Stimulated activated CD4-positive, alpha-beta T cell treated with anti-CD3 and anti-CD28 coated beads, Interleukin-15, amount 100 ng/mL, for 1 hour (primary cell): ENCODE measurements at places on chromosomes 6 and 20.

DNA sequence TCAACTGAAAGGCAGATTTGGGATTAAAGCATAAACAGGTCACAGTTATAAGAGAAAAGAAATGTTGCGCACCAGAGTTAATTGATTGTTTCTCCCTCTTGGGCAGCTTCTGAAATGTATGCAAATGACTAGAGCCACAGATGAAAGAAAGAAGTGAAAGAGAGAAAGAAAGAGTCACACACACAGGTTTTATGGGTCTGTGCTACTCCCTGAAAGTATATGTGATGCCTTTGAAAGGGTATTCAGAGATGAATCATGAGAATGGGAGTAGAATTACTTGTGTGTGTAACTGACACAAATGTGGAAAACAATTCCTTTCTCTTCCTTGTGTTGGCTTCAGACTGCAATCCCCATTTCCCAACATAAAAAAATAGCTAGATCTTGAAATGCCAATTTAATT, 196.9 kb downstream of the FOXA2 start:
- no peak for DNase-seq

DNA sequence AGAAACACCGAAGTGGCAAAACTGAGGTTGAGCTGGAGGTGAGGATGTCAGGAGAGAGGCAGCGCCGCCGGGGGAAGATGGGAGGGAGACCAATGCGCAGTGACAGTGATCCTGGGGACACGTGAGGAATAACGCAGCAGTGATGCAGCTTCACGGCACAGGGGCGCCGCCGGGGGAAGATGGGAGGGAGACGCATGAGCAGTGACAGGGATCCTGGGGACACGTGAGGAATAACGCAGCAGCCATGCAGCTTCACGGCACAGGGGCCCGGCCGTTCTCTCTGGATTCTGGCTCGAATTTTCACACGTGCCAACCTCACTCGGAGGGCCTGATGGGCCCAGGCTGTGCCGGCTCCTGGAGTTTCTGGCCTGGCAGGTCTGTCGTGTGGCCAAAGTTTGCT, 94.7 kb downstream of the SMOC2 start:
- DNase-seq = no peak

DNA sequence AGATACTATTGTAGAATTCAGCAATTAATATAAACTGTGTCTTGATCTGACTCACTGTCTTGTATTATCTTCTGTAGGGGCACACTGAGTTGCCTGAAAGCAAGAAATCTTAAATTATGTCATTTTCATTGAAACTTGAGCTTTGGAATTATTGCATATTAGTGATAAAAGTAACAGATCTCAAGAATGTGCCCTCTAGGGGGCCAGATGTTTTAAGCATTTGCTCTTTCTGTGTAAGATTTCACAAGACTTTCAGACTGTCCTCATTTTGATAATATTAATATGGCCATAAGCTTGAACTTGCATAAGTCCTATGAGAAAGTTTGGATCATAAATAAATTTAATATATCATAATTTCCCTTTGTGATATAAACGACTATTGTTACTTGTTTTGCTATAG, 55.5 kb upstream of the MYO6 start:
- DNase-seq = no peak

GRCh38 chr20:41234546-41234945, 83.0 kb downstream of the ZHX3 start:
- no peak for DNase-seq

GRCh38 chr20:10992731-10993130, 318.9 kb upstream of the JAG1 start:
- DNase-seq = no peak

DNA sequence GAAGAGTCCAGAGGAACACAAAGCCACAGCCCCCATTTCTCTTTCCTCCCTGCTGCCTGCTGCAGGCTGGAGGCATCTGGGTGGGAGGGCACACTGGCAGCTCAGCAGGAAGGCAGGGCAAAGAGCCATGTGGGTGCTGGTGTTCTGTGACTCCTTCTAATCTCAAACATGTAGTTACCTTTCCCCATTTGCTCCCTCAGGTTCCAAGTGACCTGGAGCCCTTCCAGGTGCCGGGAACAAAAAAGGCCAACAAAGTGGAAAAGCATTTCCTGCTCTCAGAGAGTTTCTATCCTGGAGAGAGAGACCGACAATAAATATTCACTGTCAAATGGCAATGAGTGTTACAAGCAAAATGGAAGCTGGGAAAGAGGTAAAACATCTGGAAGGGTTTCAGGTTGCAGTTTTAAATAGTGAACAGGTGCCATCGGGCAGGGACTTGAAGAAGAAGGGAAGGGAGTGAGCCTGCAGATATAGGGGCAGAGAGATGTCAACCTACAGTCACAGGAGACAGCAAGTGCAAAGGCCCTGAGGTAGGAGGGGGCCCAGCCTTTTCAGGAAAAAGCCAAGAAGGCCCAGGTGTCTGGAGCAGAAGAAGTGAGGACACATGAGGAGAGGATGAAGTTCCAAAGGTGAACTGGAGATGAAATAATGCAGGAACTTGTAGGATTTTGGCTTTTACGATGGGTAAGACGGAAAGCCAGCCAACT, 43.6 kb upstream of the IYD start:
- DNase-seq = no peak

DNA sequence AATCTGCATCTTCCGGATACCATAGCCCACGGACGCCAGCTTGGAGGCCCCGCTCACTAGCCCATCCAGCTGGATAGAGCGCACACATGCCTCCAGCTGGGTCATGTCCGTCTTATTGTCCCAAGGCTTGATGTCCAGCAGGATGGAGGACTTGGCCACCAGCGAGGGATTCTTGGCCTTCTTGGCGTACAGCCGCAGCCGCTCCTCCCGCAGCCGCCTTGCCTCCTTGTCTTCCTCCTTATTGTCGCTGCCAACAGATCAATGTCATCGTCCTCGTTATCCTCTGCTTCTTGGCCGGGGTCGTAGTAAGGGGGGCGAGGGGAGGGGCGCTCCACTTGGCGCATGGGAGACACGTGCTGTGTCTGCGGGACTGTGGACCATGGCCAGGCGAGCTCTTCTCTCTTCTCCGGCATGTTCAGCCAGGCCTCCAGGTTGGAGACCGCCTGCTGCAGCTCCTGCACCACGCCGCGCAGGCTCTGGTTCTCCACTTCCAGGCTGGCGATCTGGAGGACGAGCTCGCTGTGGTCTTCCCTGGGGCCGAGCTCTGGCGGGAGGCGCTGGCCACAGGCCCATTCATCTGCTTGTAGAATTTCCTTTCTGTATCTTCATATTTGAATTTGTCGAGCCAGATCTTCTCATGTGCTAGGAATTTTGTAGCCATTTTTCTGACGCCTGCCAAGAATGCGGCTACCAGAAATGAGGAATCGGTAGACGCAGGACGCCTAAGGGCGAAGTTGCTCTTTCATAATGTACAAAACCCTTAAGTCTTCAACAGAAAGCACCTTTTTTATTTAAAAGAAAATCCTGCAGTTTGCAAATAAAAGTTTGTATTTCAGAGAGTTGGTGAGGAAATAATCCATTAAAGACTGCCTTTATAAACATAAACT, 60.1 kb upstream of the PTPRK start:
- DNase-seq = no peak

DNA sequence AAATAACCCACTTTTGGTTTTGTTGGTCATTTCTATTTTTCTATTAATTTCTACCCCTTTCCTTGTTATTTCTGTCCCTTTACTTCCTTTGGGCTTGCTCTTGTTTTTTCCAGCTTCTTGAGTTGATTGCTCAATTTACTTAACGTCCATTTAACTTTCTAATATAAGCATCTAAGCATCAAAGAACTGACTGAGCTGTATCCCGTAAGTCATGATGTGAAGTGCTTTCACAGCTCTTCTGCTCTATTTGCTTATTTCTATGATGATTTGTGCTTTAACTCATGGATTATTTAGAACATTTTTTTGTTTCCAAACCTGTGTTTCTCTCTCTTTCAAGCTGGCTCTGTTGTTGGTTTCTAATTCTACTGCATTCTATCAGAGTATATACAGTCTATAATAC, 56.7 kb upstream of the SMIM29 start:
- DNase-seq = no peak

GRCh38 chr20:48640871-48641270, 186.9 kb downstream of the PREX1 start:
- no peak for DNase-seq

DNA sequence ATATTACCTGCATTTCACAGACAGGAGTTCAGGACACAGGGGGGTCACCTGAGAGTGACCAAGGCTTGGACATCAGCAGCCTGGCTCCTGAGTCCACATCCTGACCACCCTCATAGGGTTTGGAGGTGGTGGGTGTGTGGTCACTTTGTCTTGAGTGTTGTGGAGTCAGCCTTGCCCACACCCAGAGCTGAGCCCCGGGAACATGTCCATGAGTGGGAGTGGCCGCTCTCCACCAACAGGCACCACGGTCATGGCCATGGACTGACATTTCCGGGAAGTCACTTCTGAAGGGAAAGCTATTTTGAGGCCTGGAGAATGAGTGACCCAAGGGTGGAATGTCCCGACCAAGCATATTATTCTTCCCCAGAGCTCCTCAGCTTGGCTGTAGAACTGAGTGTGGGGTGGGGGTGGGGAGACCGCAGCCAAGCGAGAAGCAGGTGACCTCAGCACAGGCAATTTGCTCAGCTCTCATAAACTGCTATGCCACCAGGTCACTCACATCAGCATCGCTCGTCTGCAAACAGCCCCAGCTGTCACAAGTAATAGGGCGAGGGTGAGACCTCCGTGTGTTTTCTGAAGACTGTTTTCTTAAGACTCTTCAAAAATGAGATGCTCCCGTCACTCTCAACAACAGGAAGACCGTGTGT, 348.6 kb upstream of the CDH4 start:
- no peak for DNase-seq

GRCh38 chr6:32166411-32167061, 2.1 kb downstream of the EGFL8 start:
- no peak for DNase-seq

DNA sequence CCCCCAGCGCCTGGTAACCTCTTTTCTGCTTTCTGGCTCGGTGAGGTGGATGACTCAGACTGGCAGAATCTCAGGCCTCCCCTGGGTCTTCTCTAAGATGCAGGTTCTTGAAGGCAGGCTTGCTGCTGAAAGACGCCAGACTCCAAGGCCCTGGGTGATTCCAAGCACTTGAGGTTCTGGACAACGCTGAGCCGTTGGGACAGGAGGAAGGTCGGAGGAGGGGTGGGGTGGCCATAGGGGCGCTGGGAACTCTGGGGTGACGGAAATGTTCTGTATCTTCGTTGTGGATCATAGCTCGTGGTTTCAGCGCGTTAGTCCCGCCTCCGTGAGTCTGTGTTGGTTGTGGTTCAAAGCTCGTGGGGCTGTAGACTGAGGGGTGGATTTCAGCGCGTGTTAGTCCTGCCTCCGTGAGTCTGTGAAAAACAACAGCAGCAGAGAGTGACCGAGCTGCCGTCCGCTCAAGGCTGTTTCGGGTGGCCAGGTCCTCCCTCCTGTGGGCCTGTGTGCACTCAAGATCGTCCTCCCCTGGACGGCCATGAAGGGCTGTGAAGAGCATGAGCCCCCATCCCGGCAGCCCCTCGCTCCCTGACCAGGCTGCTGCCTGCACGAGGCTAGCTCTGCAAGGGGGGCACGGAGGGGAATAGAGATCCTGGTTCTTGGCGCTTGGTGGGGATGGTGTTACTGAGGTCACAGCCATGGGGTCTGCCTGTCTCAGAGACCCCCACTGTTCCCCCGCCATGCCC, 7.7 kb downstream of the NTSR1 start:
- DNase-seq = no peak

- DNase-seq = no peak
These were observed 34.4 kb upstream of the HIVEP1 start for GRCh38 chr6:11977738-11978137.

GRCh38 chr20:47126709-47127108, 229.8 kb downstream of the ZMYND8 start:
- DNase-seq = no peak

GRCh38 chr20:62252342-62252966, 14.1 kb downstream of the OSBPL2 start:
- DNase-seq = no peak

DNA sequence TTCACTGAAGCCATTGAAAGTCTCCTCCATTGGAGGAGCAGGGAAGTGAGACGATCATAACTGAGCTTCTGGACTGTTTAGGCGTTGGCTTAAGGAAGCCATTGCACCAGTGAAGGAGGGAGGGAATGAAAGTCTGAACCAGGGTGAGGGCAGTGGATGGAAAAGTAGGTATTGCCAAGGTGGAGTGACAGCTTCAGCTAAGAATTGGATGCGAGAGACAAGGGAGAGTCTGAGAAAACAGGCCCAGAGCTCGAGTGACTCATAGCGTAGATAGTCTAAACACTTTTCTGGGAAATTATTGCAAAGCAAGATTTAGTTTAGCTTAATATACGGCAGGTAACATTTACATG, 4.5 kb downstream of the DSP start:
- DNase-seq = no peak

GRCh38 chr6:161168281-161168891, 105.5 kb downstream of the AGPAT4 start:
- DNase-seq = no peak

GRCh38 chr20:43974695-43975094, 60.0 kb downstream of the TOX2 start:
- no peak for DNase-seq

- no peak for DNase-seq
These were observed 18.0 kb downstream of the HECA start for GRCh38 chr6:139152892-139153271.

GRCh38 chr6:102026649-102027048, 633.1 kb downstream of the GRIK2 start:
- DNase-seq = no peak

- DNase-seq = no peak
These were observed 21.6 kb upstream of the TOP1 start for GRCh38 chr20:41006936-41007474.

DNA sequence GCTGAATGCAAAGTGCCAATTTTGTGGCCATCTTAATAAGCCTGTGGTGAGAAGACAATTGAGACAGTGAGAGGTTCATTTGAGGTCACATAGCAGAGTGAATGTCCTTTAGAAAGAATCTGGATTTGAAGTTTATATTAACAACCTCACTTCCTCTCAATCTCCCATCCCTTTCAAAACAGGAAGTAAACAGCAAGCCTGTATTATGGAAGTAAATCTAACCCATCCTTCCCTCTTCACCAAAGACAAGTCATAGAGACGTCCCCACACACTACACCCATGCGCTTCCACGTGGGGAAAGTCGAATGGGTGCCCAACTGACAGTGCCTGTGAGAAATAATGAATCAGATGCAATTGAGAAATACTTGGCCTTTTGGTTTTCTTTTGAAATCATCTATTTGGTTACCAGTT, 28.8 kb upstream of the CCND3 start:
- peak; percentile 39 for DNase-seq

GRCh38 chr6:143419526-143419925, 31.0 kb downstream of the ADAT2 start:
- no peak for DNase-seq

DNA sequence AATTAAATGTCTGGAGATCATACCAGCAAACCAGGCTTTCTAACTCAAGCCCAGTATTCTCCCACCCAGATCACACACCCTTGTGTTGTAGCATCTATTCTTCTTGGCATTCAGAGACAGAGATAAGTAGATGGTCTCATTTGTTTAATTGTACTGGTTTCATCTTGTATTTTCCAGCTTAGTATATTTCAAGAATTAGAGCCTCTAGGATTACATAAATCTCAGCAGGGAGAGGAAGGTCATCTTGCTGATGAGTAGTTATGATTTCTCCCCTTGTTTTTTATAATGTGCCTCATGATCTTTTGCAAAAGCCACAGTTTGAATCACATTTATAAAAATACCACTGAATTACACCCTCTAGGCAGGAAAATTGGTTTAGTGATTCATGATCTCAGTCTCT, 106.6 kb upstream of the NRSN1 start:
- no peak for DNase-seq

- DNase-seq = no peak
These were observed 912 bp downstream of the SNRNP48 start for GRCh38 chr6:7590918-7591302.

GRCh38 chr20:46438156-46438750, 31.8 kb upstream of the ELMO2 start:
- DNase-seq = no peak

- no peak for DNase-seq
These were observed 11.4 kb downstream of the HMGCLL1 start for GRCh38 chr6:55567558-55567957.
